ENCODE measurements at places on chromosomes 13 and 19. TPM values are rescaled to one million over a fixed set of nuclear protein-coding genes. Genes with fewer than 3 reads are reported as not detected.

- DNase-seq = no peak
Observed at GRCh38 chr19:28023064-28023463, 1189.9 kb downstream of the UQCRFS1 start.

SBK2 gene
- not detected for polyA plus RNA-seq

ZNF793 gene
- polyA plus RNA-seq = 4.3 TPM

TLE2 gene
- 28.2 TPM for polyA plus RNA-seq

GSX1 gene
- polyA plus RNA-seq = not detected

KIR3DL2 gene
- not detected for polyA plus RNA-seq

NAPSA gene
- 268 TPM for polyA plus RNA-seq

GDF15 gene
- 154 TPM for polyA plus RNA-seq

GRCh38 chr19:29614046-29614445, 8.0 kb downstream of the POP4 start:
- no peak for DNase-seq

DNA sequence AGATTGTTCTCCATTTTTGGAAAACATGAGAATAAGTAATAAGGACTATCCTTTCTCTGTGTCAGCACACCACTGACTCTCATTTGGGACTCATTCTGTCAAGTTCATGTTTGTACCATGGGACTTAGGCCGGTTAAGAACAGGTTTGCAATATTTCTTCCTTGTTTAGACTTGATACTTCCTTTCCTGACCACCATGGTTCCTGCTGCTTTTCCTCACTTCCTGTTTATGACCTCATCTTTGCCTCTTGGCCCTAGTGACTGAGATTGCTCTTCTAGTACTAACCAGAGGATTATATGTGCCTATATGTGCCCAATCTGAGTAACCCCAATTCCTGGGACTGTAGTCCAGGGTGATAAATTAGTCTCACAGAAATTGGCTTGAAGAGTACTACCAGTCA, 32.5 kb upstream of the NDFIP2 start:
- no peak for DNase-seq

Measured in kidney (tissue), 22 donors.